ENCODE measurements at places on chromosomes 13 and 19.

GRCh38 chr19:58089846-58090245 is 8.2 kb downstream of the ZSCAN18 start:
- no peaks in the 10 kb centered on the region for H3K27me3 ChIP-seq
- H3K27ac ChIP-seq = no peak overlapping the region

- no peak for DNase-seq
- no peaks in the 10 kb centered on the region for H3K36me3 ChIP-seq
- H3K27me3 ChIP-seq = no peaks in the 10 kb centered on the region
Measured at GRCh38 chr13:71634602-71635443, 232.2 kb downstream of the DACH1 start.

GRCh38 chr19:33163481-33163880 is 30.6 kb upstream of the LRP3 start:
- H3K4me1 ChIP-seq = peaks cover 29% of the 10 kb centered on the region
- no peak for DNase-seq
- no peak overlapping the region for H3K27ac ChIP-seq
- no peaks in the 10 kb centered on the region for H3K36me3 ChIP-seq
- no peaks in the 10 kb centered on the region for H3K27me3 ChIP-seq

- H3K4me3 ChIP-seq = no peak overlapping the region
- DNase-seq = no peak
- H3K27ac ChIP-seq = no peak overlapping the region
- H3K36me3 ChIP-seq = no peaks in the 10 kb centered on the region
Measured at GRCh38 chr13:80157261-80157932, 183.5 kb downstream of the SPRY2 start.

DNA sequence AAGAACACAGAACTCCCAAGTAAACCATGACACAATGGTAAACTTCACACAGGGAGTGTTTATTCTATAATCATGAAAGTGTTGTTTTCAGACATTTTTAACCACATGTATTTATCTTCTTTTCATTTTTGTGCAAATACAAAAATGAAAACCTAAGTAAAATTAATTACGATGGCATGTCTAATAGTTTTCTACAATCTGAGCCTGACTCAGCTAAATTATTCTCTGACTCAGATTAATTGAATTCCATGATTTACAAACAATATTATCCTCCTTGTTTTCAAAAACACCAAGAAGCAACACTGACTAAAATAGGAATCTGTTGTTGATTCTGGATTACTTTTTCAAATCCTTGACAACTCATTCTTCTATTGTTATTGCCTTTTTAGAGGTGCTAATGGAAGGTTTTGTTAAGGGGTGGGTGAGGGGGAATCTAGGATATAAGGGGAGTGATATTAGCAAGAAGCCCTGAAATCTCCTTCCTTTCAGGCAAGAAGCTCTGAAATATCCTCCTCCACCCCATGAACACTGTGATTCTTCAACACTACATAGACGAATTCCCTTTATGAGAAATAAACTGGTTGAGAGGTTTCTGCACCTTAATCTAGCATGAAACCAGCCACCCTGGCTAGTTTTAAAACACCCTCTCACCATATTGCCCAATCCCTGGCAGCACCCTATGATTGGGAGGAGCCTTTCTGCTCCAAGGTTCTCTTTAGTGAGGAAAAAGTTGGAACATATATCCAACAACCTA is 1057.7 kb upstream of the PCDH20 start:
- DNase-seq = no peak
- no peaks in the 10 kb centered on the region for H3K4me1 ChIP-seq
- no peak overlapping the region for H3K4me3 ChIP-seq
- peaks cover 3% of the 10 kb centered on the region for H3K36me3 ChIP-seq

GRCh38 chr13:93525087-93525486 is 298.5 kb downstream of the GPC6 start:
- H3K27ac ChIP-seq = no peak overlapping the region
- no peak overlapping the region for H3K4me3 ChIP-seq
- H3K27me3 ChIP-seq = no peaks in the 10 kb centered on the region
- no peaks in the 10 kb centered on the region for H3K4me1 ChIP-seq
- no peak for DNase-seq
- H3K36me3 ChIP-seq = no peaks in the 10 kb centered on the region

GRCh38 chr13:45807520-45808099 is 43.9 kb downstream of the SIAH3 start:
- DNase-seq = peak; percentile 16
- H3K27ac ChIP-seq = no peak overlapping the region
- no peaks in the 10 kb centered on the region for H3K36me3 ChIP-seq
- H3K4me3 ChIP-seq = no peak overlapping the region
- no peaks in the 10 kb centered on the region for H3K4me1 ChIP-seq
- peaks cover 6% of the 10 kb centered on the region for H3K27me3 ChIP-seq
